CD4-positive, alpha-beta T cell treated with Interleukin-2 at 100 ng/mL for 4 hours (primary cell): ENCODE measurements at places on chromosomes 3 and 15.
A peak's percentile ranks its signal among the peaks of the same experiment; 100 is the strongest.

DNA sequence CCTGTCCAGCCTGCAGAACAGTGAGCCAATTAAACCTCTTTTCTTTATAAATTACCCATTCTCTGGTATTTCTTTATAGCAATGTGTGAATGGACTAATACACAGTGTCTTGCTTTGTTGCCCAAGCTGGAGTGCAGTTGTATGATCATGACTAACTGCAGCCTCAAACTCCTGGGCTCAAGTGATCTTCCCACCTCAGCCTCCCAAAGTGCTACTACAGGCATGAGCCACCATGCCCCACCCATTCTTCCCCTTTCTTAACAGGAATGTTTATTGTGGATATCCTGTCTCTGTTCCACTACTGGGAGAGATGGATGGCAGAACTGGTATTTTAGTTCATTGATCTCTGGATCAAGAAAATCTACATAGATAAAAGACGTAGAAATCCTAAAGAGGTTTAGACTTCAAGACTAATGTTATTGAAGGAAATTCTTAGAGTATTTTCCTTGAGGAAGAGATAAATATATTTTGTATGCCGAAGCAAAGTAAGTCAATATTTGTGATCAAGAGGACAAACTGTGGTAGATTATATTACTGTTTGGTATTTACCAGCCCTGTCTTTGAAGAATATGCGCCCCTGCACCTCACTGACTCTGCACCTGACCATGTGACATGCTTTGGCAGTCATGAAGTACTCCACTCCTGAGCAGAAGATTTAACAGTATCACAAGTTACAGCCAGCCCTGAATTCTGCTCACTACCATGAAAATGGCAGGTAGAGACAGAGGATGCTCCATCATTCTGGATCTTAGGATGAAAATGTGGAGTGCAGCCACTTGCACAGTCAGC lies 42.9 kb downstream of the UACA start:
- DNase-seq = no peak

- peak; percentile 24 for DNase-seq
Observed at GRCh38 chr15:90221246-90221900, 12.4 kb downstream of the CIB1 start.

- DNase-seq = no peak
Observed at GRCh38 chr3:62803276-62803675, 71.9 kb downstream of the CADPS start.

GRCh38 chr3:101159478-101159877 lies 160.9 kb downstream of the IMPG2 start:
- DNase-seq = no peak

- no peak for DNase-seq
Observed at GRCh38 chr3:22724420-22724819, 478.7 kb upstream of the UBE2E2 start.

- no peak for DNase-seq
Observed at GRCh38 chr3:64872345-64872744, 184.5 kb upstream of the ADAMTS9 start.

DNA sequence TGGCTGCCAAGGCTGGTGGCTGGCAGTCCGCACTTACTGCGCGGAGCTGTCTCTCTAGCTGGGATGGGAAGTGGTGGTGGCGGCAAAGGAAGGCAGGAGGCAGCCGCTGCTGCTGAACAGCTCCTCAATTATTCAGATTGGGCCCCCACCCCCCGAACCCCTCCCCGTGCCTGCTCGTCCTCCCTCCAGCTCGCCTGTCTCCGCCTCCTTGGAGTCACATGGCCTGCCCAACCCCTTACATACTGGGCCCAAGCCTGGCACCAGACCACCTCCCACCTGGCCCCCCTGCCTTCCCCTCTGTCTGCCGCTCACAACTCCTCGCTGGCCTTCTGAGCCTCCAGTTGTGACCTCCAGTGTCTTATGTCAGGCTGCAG lies at the start of gene SLC7A14:
TSS of gene SLC7A14 (minus strand) at position 139 of the 374 bp plus-strand sequence. CDS start 59,139 bp downstream, outside the sequence.
- no peak for DNase-seq

DNA sequence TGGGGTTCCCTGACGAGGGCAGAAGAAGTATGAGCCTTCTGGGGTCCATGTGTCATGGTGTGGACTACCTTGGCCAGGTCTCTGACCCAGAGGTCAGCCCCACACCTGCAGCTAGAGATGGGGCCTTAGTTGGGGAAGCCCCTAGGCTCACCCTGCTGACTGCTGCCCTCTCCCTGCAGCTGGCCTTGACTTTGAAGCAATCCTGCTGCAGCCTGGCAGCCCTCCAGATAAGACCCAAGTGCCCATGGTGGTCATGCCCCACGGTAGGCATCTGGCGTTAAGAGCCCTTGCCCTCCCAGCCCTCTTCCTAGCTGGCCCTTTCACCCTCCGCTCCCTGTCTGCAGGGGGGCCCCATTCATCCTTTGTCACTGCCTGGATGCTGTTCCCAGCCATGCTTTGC lies 7.4 kb downstream of the APEH start:
- no peak for DNase-seq

DNA sequence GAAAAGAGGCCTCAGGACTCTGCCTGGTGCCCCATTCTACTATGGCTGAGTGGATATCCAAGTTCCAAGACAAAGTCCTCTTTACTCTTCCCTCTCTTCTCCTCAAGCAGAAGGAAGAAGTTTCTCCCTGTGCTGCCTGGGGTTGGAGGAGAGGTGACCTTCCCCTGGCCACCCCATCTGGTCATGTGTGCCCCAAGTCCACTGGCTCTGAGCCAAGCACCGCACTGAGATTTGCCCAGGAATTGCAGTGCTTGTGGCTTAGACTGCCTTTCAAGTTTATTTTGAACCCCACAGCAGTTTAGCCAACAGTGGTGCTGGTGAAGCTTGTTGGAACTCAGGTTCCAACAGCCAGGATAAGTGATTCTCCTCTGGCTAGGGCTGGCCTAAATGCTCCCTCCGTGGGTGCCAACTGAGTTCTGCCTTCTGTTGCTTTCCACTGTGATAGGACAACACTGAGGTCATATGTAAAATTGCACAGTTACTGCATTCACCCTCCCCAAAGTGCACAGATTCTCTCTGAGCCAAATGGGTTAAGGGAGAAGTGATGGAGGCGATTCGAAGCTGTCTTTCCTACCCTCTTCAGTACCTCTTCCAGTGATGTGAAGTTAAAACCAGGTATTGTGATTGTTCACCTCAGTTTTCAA lies 69.9 kb downstream of the TMCO5A start:
- DNase-seq = no peak
